ENCODE measurements at places on chromosomes 6 and 20.

GRCh38 chr6:122754191-122754731 lies 25.3 kb upstream of the FABP7 start:
- DNase-seq, result no peak

DNA sequence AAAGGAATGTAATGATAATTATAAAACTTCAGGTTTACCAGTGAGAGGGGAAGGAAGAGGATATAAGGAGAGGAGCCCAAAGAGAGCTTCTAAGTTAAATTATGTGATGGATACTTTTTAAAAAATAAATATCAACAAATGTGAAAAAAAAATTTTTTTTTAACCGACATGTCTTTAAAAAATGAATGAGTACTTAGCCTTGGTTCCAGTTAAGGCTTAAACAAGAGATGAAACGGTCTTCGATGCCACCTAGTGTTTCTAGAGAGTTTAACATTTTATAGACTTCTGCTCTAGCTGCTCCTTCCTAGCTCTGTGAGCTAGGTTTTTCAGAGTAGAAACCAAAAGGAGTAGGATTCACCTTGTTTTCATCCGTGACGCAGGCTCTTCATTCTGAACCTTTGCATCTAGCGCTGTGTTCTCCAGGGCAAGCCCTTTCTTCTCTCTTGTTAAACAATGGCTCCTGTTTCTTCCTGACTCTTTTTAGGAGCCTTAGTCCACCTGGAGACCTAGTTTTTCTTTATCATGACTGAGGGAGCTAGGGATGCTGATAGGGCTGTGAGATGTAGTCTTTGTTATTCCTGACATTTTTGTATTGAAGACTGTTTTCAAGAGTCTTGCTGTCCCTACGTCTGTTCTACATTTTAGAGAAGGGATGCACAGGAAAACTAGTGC lies 42.4 kb upstream of the GNRH2 start:
- peak; percentile 60 for DNase-seq

GRCh38 chr6:106770663-106771062 lies 141.3 kb downstream of the QRSL1 start:
- DNase-seq, result no peak

DNA sequence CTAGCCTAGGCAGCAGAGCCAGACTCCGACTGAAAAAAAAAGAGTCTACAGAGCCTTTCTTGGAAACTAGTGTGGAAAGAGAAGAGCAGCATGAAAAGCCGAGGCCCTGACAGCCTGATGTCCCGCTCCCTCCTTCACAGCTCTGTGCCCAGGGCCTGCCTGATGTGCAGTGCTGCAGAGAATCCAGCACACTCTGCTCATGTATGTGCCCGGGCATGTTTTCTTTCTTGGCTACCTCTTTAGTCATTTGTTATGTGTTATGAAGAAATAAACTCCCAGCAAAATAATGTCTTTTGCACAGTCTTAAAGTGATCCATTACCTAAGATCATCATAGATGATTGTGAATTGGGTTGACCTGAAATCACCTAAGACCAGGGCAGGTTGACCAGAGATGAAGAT lies 78.1 kb upstream of the EZR start:
- DNase-seq, result no peak

DNA sequence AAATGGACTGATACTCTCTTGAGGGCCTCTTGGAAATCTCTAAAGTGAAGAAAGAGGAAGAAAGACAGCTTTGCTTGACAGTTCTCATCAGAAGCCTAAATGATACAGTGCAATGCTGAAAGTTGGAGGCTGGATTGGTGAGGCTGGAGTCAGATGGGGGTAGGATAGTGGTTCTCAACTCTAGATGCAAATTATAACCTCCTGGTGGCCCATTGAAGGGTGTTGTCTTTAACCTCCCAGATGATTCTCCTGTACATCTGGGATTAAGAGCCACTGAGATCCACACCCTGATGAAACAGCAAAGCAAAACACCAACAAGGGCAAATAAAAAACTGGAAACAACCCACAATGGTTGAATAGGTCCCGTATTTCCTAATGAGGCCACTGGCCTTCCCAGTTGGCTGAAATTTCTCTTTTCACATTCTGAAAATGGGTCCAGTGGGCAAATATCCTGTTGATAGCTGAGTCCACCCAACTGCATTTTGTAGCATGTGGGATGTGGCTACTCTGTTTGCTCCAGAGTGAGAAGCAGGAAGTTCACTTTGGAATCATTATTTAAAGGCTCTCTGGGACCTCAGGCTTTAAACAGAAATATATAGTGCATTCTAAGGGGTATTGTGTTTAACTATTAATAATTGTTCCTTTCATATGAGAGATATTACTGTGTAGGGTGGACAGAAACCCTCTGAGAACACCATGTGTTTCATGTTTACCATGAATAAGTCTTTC lies 208.1 kb downstream of the SOX4 start:
- no peak for DNase-seq

- DNase-seq, result no peak
These were observed 5.1 kb downstream of the RPL10A start for GRCh38 chr6:35473075-35473849.

GRCh38 chr6:107244742-107245480 lies 129.6 kb upstream of the BEND3 start:
- no peak for DNase-seq

DNA sequence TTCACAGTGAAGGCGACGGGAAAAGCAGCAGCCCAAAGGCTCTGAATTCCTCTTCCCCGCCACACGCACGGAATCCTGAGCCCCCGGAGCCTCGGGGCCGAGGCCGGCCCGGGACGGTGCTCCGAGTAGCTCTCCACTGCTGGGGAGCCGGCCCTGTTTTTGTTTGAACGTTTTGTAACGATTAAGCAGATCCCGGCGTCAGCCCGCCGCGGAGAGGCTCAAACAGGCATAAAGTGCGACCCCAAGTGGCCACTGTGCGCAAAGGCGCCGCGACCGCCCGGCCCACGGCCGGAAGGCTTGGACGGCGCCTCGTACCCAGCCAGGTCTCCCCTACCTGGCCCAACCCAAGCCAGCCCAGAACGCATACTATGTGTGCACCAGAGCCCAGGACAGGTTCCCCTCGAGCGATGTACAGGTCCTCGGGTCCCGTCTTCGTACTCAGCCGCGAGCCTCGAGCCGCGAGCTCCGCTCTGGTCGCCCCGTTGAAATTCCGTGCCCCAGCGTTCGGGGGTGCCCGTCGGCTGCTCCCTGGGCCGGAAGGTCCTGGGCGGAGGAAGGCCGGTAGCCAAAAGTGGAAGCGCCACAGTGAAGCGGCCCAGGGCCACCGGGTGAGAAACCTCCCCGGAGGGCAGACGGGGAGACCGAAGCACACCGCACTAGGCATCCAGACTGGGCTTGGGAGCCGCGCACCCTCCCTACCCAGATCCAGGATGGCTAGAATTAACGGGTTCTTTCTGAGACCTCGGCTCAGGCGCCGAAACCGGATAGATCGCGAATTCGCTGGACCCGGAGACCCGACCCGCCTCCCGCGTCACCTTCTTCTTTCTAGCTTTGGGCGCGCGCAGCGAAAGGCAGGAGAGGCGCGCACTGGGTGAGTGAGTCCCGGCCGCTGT lies 1.2 kb upstream of the MAFB start:
- DNase-seq, result peak; percentile 88

- DNase-seq, result no peak
These were observed 27.0 kb upstream of the SLC22A2 start for GRCh38 chr6:160285541-160286105.

- DNase-seq, result no peak
These were observed 19.2 kb downstream of the HMGN3 start for GRCh38 chr6:79215213-79215824.

- no peak for DNase-seq
These were observed 13.1 kb upstream of the TCP11 start for GRCh38 chr6:35154262-35154661.

DNA sequence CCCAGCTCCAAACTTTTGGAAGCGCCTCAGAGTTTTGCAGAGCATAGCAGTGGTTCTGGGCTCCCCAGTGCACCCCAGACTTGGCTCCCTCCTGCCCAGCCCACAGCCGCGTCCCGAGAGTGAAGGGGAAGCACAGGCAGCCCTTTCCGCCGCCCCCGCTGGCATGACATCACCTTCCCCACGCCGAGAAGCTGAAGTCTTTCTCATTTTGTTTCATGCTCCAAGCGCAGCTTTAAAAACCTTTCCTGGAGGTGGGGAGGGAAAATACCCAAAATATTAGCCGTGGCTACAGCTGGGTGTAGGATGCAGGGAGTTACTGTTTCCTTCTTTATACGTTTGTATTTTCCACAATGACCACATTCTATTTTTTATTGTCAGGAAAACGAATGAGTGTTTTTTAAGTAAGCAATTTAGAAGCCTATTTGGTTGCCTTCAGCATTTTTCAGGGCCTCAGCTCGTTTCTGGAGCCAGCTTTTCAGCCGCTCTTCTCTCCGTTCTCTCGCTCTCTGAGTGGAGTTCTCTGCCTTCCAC lies 72.9 kb downstream of the SNX5 start:
- no peak for DNase-seq

DNA sequence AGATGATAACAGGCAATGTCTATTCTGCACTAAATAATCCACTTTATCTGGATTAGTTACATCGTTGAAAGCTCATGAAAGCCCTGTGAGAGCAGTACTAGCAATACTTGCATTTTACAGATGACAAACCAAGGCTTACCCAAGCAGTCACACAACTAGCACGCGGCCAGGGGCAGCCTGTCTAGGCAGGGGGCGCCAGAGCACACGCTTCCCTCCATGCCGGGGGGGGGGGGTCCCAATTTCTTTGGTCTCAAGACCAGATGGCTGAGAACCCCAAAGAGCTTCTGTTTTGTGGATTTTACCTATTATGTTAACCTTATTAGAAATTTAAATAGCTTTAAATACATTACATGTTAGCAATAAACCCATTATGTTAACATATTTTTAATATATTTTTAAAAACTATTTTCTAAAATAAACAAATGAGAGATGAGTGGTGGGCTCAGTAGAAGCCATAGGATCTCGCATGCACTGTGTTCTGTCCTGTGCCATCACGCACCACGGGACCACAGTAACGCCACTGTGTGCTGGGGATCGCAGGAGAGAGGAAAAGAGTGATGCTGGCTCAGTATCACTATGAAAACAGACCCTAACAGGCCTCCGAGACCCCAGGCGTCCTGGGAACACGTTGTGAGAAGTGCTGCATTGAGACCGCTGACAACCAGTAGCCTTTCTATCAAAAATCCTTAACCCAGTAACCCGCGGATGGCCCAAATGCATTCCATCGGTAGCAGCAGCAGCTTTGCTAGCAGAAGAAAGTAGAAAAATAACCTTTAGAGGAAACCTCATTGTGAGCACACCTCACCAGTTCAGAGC lies 5.3 kb upstream of the PRR18 start:
- peak; percentile 57 for DNase-seq

GRCh38 chr6:152151920-152152319 lies 344.4 kb downstream of the ESR1 start:
- no peak for DNase-seq
